ENCODE measurements at places on chromosomes 3 and 15.

GRCh38 chr3:181693280-181693679 lies 18.4 kb upstream of the SOX2 start:
- no peak for DNase-seq

DNA sequence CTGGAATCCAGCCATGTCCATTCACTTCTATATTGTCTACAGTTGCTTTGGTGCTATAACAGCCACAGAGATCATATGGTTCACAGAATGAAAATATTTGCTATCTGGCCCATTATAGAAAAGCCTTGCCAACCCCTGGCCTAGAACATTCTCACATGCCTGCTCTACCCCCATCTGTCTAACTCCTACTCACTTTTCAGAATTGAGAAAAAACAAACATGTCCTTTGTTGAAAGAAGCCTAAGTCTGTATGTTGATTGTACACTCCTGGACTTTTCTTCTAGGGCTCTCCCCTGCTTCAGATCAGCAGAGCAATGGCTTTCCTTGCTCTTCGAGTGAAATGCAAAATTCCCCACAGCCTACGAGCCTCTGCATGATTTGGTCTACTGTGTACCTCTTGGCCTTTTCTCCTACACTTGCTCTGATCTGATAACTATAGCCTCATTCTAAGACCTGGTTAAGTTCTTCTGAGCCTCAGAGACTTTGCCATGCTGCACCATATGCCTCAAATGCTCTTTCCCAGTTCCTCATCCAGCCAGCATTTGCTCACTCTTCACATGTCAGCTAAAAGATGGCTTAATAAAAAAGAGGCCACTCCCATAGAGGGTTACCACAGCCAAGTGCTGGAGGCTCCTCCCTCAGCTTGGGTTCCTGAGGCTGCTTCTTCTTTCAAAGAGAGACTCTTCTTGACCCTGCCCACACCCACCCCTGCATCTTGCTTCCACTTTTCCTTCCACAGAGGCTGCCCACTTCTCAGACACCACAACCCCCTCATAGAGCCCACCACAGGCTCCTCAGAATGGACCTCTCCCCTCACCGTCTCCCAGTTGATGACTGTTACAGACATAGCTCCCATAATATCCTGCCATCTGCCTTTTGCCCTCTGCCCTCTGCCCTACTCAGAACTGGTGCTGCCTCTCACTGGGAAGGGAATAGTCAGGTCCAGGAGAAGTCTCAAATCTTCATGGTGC lies 22.9 kb upstream of the DCLK3 start:
- no peak for DNase-seq

DNA sequence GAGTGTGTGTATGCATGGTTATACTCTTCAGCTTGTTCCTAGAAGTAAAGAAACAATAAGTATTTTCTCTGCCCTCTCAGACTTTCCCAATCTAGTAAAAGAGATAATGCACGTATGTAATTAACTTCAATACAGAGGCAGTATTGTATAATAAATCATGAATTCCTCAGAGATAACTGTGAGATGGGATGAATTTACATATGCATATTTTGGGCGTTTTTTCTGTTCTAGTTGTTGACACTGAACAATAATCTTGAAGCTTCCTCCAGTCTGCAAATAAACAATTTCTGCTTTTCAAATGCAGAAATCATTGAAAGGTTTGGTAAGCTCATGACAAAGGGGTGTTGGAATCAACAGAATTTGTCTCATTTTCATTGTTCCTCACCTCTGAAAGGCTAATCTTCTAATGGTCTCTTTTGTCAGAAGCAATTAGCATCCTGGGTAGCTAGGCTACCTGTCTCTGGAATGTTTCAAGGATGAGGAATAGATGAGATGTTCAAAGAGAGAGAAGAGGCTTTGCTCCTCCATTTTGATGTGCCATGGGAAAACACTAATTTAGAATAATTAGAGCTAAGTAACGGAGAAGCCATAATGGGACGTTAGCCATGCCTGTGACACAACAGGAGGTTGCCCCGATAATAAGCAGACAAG lies 43.3 kb upstream of the SIAH2 start:
- DNase-seq: no peak

- no peak for DNase-seq
Observed at GRCh38 chr3:43525941-43526607, 95.7 kb downstream of the ANO10 start.

DNA sequence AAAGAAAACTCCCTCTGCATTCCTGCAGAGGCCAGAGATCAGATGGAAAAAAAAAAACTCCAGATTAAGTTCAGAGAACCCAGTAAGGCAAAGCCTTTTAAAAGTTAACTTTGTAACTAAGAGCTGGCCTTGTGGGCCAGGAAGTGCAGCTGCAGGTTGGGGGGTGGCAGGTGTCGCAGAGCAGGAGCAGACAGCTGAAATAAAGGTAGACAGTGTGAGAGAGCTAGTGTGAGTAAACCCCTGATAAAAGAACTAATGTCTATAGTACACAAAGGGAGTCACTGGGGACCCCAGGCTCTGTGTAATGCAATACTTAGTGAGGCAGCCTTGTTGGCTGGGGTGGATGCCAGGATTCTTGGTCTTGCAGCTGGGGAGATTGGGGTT lies 42.1 kb downstream of the PPCDC start:
- DNase-seq: no peak

Measured in stimulated activated CD4-positive, alpha-beta T cell treated with anti-CD3 and anti-CD28 coated beads, Interleukin-12 subunit alpha, Interleukin-12 subunit beta, amount 100 ng/mL, for 4 hours (primary cell).